Smooth muscle cell of bladder (primary cell): ENCODE measurements at places on chromosomes 6 and 20. TPM values are rescaled to one million over a fixed set of nuclear protein-coding genes. Genes with fewer than 3 reads are reported as not detected.

The AGPAT4 gene
- total RNA-seq, result 9.3 and 15.1 TPM in 2 replicates

The TLDC2 gene
- total RNA-seq, result 0.14 TPM in 1 of 2 replicates, not detected in the other

The RIN2 gene
- 48.9 and 57.3 TPM in 2 replicates for total RNA-seq

The ZNF391 gene
- total RNA-seq, result 0.85 and 0.92 TPM in 2 replicates

The MAP1LC3A gene
- total RNA-seq, result 17.4 and 21.1 TPM in 2 replicates

The HRH3 gene
- not detected in 2 replicates for total RNA-seq

The FOXA2 gene
- under 0.01 TPM in 1 of 2 replicates, not detected in the other for total RNA-seq

The MAP7 gene
- total RNA-seq, result 3.7 and 3.8 TPM in 2 replicates

The ULBP2 gene
- total RNA-seq, result 2.6 and 2.7 TPM in 2 replicates

The INSM1 gene
- not detected in 2 replicates for total RNA-seq

The TENT5A gene
- 47.5 and 125 TPM in 2 replicates for total RNA-seq

The GPX5 gene
- not detected in 2 replicates for total RNA-seq

The FAXC gene
- 0.28 and 0.55 TPM in 2 replicates for total RNA-seq

The ASXL1 gene
- 26.5 and 29.7 TPM in 2 replicates for total RNA-seq

The CTCFL gene
- not detected in 2 replicates for total RNA-seq

The RAET1G gene
- total RNA-seq, result 3.3 and 4.1 TPM in 2 replicates

The RIPPLY2 gene
- 0.28 TPM in 1 of 2 replicates, not detected in the other for total RNA-seq
